ENCODE measurements at places on chromosomes 4 and X.
A peak's percentile ranks its signal among the peaks of the same experiment; 100 is the strongest.

DNA sequence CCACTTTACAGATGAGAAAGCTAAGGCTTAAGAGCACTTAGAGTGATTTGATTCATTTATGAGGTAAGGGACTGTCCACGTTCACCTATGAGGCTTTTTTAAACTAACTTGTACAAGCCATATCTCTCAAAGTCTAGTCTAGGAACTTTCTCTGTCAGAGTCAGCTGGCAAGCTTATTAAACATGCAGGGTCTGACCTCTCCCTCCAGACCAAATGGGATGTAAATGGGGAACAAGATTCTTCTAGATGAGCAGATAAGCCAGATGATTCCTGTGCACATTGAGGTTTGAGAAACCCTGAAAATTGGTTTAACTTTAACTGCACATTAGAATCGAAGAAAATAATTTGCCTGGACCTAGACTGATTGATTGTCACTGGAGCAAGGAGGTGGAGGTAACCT, 160.0 kb upstream of the SPRY1 start:
- no peak for DNase-seq

DNA sequence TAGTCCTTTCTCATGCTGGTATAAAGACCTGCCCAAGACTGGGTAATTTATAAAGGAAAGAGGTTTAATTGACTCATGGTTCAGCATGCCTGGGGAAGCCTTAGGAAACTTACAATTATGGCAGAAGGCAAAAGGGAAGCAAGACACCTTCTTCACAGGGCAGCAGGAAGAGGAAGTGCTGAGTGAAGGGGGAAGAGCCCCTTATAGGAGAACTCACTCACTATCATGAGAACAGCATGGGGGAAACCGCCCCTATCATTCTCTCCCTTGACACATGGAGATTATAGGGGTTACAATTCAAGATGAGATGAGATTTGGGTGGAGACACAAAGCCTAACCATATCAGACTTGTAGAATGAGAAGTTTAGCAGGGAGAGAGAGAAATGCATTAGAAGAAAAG, 373.3 kb upstream of the DIAPH2 start:
- DNase-seq = no peak

GRCh38 chr4:139558235-139559088, 2.4 kb upstream of the SETD7 start:
- no peak for DNase-seq

GRCh38 chr4:142579443-142579842, 266.7 kb downstream of the INPP4B start:
- no peak for DNase-seq

DNA sequence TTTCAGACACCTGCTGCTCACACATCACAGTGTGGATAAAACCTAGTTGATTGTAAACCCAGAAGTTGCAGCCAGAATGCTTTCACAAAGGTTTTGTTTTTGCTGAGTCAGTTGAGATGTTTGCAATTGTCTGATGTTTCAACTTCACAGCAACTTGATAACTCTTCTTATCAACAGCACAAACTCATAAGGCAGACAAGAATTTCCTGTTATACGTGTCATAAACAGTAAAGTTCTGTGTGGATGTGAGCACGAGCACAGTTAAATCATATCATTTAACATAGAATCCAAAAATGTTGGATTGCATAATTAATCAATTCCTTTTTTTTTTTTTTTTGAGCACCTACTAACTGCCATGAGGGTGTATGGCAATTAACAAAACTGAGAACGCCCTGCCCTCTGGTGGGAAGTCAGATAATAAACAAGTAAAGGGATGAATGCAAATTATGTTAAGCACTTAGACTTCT, 512.2 kb downstream of the PDHA2 start:
- DNase-seq = no peak

- no peak for DNase-seq
These were observed 372.0 kb upstream of the NDST4 start for GRCh38 chr4:115485402-115485801.

GRCh38 chr4:95363966-95364365, 184.8 kb downstream of the UNC5C start:
- no peak for DNase-seq

GRCh38 chrX:51825436-51825835, 68.0 kb upstream of the MAGED1 start:
- no peak for DNase-seq

- DNase-seq = peak; percentile 76
These were observed 101.6 kb downstream of the KLHL8 start for GRCh38 chr4:87118826-87119225.

GRCh38 chrX:40043895-40044294, 53.9 kb downstream of the BCOR start:
- no peak for DNase-seq

DNA sequence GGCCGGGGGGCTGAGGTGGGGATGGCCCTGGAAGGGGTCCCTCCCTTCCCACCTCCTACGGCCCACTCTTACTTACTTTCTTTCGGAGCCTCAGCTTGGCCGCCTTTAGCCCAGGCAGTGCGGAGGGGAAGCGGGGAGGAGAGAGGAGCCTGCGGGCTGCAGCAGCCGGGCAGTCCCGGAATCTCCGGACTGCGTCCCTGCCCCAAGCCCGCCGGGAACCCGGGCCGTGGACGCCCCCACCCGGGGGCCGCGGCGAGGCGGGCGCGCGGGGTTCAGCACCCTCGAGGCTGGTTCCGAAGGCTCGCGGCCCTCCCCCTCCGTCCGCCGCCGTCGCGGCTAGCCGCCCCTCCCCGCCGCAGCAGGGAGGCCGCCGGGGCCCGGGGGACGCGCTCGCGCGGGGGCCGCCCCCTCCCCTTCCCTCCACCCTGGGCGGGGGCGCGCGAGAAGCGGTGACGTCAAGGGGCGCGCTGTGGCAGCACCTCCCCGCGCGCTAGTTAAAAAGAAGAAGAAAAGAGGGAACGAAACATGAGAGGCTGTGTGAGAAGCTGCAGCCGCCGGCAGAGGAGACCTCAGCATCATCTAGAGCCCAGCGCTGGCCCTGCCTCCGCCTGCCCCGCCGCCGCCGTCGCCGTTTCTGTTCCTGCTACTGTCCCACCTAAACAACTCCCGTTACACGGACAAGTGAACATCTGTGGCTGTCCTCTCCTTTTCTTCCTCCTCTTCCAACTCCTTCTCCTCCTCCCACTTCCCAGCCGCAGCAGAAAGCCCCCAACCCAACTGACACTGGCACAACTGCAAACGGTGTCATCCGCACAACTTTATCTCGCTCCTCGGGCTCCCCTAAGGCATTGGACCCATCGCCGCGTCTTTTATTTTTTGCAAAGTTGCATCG, at the start of gene HHIP:
Gene HHIP (plus strand): TSS at position 526 of the 892 bp plus-strand sequence. CDS start 520 bp downstream, outside the sequence.
- no peak for DNase-seq

GRCh38 chr4:24973404-24973746, 57.4 kb downstream of the LGI2 start:
- DNase-seq = no peak

DNA sequence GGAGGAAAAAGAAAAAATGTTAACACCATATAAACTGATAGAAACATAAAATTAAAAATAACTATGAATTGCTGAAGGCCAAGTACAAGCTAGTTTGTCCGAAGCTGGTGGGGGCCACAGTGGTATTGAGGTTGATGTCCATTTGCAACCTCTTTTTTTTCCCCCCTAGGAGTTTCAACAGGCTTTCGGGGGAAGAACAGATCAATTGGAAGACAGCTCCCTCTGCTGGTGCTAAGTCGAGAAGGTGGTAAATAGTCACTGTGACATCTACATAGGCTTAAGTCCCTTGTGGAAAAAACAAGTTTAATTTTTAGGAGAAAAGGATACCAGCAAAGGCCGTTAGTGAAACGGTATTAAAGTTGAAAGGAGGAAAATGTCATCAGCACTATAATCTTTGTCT, 115.7 kb upstream of the ZXDA start:
- DNase-seq = no peak

GRCh38 chr4:111977419-111977965, 167.8 kb upstream of the FAM241A start:
- no peak for DNase-seq

GRCh38 chrX:136656361-136656964, 8.5 kb downstream of the CD40LG start:
- DNase-seq = no peak

GRCh38 chrX:100720301-100720700, 11.6 kb downstream of the SYTL4 start:
- no peak for DNase-seq

DNA sequence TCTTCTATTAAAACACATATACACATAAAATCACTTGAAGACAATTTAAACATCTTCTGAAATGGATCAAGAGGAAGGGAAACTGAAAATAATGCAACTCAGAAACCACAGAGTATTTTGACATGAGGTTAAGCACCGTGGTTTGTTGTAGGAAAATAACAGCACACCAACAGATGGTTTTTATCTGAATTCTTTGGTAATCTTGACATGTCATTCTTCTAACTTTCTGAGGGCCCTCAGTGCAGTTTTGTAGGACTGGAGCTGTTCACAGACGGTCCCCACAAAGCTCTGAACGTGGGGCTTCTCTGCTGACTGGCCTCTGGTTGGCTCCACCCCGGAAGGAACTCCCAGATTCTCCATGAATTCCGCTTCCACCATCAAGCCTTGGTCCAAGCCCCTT, 16.0 kb upstream of the TLR8 start:
- no peak for DNase-seq

GRCh38 chr4:56217343-56217890, 169.9 kb downstream of the AASDH start:
- DNase-seq = no peak

- no peak for DNase-seq
These were observed 50.7 kb upstream of the PRDM5 start for GRCh38 chr4:120973207-120973606.

- DNase-seq = no peak
These were observed 2.7 kb downstream of the FAM120C start for GRCh38 chrX:54180403-54180802.

GRCh38 chr4:61493470-61493869, 293.3 kb downstream of the ADGRL3 start:
- no peak for DNase-seq

- no peak for DNase-seq
These were observed 866.5 kb upstream of the INTU start for GRCh38 chr4:126766241-126766640.

DNA sequence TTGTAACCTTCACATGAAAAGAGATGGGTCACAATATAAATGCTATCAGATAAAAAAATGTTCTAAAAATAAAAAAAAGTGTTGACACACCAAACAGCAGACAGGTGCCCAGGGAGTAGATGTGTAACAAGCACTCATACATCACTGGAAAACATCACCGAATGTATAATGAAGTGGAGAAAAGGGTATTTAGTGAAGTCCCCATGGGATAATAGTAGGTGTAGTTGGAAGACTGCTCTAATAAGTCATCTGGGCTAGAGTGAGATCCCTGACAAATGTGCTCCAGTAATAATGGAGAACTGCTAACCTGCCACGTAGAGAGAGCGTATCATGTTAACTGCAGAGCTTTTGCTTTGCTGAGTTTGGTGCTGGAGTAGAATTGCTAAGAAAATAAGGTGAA, 152.0 kb downstream of the GRIA2 start:
- DNase-seq = no peak

- no peak for DNase-seq
These were observed 9.9 kb upstream of the PITX2 start for GRCh38 chr4:110632506-110633357.

- DNase-seq = no peak
These were observed 34.1 kb downstream of the RBMX2 start for GRCh38 chrX:130435937-130436336.

DNA sequence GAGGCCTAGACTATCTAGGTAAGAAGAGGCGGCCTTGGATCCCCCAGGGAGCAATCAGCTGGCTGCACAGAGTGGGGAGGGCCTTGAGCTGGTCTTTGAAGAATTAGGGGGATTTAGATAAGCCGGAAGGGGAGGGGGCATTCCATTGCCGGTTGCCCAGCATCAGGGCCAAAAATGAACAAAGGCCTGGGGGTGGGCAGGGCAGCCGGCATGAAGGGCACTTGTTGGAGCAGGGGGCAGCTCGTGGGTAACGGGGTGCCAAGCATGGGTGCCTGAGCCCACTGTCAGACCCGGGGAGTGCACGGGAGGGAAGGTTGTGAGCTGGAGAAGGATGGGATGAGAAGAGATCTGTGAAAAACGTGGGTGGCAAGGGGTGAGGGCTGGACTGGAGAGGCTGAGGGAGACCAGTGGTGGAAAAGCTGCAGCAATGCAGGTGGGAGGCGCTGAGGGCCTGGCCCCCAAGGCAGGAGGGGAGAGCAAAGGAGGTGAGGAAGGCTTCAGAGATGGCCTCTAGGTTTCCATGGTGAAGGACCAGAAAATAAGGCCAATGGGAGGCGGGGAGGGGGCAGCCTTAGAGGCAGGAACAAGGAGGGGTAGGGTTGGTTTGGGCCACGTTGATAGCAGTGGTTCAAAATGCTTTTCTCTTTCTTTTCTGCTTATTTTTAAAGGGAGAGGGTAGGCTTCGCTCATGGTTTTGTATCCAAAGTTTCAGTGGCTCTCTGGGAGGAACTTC, 8.6 kb downstream of the KLF3 start:
- DNase-seq = no peak

- no peak for DNase-seq
These were observed 819.4 kb downstream of the FAM133A start for GRCh38 chrX:94493405-94493804.

- DNase-seq = no peak
These were observed 180.3 kb upstream of the KLHL4 start for GRCh38 chrX:87337267-87337666.

- no peak for DNase-seq
These were observed 95.2 kb downstream of the AMMECR1 start for GRCh38 chrX:110222497-110223257.

DNA sequence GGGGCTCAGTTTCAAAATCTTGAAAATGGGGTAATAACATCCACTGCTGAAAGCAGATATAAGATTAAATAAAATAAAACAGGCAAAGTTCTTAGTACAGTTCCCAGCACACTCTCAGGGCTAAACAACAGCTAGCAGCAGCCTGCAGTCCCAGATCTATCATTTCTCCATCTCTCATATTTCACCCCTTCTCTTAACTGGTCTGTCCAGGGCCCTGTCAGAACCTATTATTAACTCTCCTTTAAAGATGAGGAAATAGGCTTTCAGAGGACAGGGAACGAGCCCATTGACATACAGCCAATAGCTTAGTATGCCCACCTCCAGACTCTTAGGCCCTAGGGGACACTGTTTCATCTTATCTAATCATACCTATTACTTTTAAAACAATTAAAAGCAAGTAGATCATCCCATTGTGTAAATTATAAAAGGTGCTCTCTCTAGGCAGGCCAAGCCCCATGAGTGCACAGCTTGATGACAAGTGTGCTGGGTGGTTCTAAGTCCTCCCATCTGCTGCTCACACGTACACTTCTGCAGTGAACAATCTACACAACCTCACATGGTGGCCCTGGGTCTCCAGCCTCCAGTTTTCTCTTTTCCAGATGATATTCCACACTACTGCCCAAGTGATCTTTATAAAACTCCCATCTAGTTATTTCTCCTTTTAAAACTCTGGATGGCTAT, 119.0 kb downstream of the APBB2 start:
- no peak for DNase-seq

DNA sequence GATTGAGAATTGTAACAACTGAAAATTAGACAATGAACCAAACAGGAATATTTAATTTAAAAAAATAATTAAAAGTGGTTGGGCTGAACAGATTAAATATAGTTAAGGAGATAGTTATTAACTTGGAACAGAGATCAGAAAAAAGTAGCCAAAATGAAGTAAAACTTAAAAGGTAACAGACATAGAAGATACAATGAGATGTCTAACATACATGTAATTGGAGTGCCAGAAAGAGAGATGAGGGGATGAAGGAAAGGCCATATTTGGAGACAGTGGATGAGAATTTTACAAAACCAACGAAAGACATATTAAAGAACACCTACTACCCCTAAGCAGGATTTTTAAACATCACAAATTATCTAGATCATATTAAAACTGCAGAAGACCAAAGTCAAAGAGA, 8.0 kb downstream of the TBC1D9 start:
- no peak for DNase-seq
